Right lung (tissue), 10 donors: ENCODE measurements at places on chromosomes 12 and 14. TPM values are rescaled to one million over a fixed set of nuclear protein-coding genes. Genes with fewer than 3 reads are reported as not detected.
A peak's percentile ranks its signal among the peaks of the same experiment; 100 is the strongest.

Gene FAIM2
- 0.65 TPM for polyA plus RNA-seq

Gene RPL10L
- polyA plus RNA-seq = not detected

Gene GOLGA3
- polyA plus RNA-seq = 27.9 TPM

Gene KRT2
- not detected for polyA plus RNA-seq

Gene NR2C1
- 90.2 TPM for polyA plus RNA-seq

Gene PHLDA1
- 42.7 TPM for polyA plus RNA-seq

GRCh38 chr12:102728506-102729242 is 188.4 kb downstream of the PAH start:
- DNase-seq = no peak

GRCh38 chr14:60164712-60165546 is at the start of gene DHRS7:
DHRS7 (minus strand) TSS chr14:60165398; CDS start chr14:60165309, 89 bp downstream.
- DNase-seq = peak; percentile 85

GRCh38 chr12:19880076-19880475 is 440.8 kb downstream of the AEBP2 start:
- DNase-seq = no peak

DNA sequence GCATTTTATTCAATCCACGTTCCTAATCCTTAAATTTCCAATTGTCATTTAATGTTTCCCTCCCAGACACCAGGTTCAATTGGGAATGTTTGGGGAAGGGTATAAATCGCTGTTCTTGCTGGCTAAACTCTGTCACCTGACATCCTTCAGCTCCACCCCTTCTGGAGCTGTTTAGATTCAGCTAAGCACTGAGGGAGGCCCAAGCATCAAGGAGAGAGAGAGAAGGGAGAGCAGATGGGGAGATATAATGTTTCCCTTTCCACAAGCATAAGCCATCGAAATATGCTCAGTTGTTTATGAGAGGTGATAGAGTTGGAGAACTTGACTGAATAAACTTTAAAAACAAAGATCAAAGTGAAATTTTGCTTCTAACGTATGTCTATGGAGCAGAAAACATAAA is 1.8 kb downstream of the ABCC9 start:
- no peak for DNase-seq

DNA sequence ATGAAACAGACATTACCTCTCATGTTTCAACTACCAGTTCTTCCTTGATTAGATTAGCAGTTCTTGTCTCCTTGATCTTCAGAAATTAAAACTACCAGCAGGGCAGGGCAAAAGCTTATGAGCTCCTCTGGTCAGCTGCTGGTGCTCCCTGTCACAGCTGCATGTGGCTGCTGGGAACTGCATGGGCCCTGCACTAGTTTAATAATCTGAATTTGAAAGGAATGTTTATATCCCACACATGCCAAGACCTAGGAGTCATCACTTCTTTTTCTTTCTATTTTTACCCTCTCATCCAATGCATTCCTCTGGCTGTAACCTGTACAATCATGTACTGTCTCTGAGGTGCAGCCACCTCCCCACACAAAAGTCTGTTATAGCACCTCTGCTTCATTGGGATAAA is 73.9 kb downstream of the ARMH4 start:
- no peak for DNase-seq

DNA sequence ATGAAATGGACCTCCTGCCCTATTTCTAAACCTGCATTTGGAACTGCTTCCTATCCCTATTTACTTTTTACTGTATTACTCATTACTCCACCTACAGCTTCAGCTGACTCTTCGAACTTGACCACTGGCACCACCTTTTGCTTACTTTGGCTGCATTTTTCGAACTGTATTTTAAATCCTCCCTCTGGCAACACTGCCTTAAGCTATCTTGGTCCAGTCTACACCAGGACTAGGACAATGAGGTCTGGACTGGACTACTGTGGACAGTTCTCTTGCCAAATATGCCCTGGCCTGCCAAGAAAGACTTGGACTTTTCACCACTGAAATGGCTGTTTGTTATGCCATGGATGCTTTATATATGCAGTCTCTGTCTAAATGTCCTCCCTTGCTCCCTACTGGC is 328.1 kb downstream of the BTG1 start:
- no peak for DNase-seq

GRCh38 chr12:89101440-89101839 is 250.9 kb downstream of the DUSP6 start:
- DNase-seq = no peak
